Stimulated activated CD4-positive, alpha-beta T cell treated with anti-CD3 and anti-CD28 coated beads, Interleukin-1b, Interleukin-23, amount 100 ng/mL, for 4 hours (primary cell): ENCODE measurements at places on chromosomes 11 and 22.

DNA sequence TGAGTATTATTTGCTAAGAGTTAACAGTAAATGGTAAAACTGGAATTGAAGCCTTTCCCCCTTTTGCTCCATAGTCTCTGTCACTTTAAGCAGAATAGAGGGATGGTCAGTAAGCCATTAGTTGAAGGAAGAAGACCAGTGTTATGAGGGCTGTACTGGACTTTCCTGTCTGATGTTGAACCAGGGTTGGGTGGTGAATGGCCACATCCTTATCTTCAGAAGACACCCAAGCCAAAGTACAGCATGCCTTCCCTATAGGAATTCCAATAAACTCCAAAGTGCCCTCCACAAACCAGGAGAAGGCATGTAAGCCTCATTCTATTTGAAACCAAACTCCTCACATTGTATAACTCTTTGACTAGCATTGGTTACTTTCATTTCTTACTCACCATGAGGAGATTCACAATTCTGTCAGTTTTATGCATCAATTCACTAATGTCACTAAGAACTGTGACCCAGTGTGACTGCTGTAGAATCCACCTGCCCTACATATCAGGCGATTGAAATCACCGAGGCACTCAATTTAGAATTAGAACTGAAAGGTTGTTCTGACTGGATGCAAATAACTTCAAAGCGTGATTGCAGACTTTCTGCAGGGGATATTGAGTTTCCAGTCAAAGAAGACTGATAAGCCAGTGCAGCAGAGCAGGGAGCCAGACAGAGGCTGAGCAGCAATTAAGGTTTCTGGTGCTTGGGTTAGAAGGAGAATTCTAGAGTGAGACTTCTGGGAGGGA, 107.1 kb upstream of the DDI1 start:
- DNase-seq: no peak

DNA sequence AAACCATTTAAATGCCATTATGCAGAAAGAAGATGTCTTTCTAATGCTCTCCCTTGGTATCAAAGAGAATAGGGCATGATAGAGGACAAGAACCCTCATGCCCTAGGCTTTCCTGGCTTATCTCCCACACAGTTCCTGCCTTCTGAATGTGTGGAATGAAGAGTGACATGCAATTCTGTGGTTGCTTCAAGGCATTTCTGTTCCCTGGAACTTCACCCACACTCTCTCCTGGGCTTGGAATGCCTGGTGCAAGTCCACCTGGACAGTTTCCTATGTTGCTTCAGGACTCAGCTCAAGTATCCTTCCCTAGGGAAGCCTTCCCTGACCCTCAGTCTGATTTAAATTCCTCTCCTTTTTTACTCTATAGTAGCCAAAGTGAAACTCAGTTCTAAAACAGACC, 53.8 kb upstream of the DRD2 start:
- no peak for DNase-seq

DNA sequence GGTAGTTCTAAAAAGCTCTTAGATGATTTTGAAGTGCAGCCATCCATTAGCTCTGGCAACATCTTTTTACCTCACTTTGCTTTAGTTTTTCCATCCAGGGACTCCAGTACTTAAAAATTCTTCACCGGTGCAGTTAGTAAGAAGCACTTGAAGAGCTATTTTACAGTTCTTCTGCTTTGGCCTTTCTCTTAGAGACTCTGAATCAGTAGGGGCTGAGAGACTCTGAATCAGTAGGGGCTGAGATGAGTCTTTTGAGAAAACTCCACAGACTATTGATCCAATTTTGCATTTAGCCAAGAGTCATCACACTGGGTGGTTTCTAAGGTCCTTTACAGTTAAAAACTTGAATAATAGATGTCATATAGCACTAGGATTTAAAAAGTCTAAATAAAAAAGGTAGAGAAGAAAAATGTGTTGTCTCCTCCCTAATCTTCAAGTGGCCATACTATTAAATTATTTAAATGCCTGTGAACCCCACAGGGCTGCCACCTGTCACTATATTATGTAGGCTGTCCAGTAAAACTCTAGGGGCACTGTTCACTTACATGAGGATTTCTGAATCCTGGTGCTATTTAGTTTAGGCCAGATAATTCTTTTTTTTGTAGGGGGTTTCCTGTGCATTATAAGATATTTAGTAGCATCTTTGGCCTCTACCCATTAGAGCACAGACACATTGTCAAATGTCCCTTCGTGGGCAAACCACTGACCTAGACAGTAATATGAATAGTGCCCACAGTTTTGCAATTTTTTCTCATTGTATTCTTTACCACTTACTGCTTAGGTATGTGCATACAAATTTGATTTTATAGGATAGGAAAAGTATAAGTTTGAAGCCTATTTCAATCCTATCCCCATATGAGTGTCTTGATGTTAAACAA, 26.3 kb upstream of the HIKESHI start:
- no peak for DNase-seq

DNA sequence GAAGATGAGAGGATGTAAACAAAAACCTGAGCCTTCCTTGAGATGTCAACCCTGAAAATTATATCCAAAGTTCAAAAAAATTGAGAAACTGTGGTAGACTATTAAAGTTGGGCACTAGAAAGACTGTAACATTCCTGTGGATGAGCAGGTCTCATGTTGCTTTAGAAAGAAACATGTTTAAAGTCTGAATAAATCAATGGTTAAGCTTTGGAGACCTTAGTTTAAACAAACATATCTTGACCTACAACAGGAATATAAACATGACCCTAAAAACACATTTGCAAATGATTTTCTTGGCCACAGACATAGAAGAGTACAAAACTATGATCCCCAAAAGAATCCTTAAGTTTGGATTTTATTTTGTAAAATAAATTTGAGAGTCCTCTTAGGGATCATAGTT, 38.1 kb upstream of the PCF11 start:
- no peak for DNase-seq

DNA sequence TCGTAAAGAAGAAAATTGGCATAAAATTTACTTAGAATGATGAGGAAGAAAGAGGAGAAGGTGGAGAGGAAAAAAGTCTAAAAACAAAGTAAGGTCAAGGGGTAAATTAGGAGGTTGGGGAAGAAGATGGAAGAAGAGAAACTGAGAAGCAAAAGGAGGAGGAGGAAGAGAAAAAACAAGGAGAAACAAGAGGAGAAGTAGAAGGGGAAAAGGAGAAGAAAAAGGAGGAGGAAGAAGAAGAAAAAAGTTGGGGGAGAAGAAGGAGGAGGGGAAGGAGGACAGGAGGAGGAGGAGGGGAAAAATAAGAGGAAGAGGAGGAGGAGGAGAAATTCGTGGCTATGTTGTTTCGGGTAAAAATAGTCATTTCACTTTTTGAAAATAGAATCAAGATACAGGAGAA, 42.4 kb downstream of the IL10RA start:
- DNase-seq: no peak

GRCh38 chr11:75560644-75561043, 1.4 kb upstream of the SERPINH1 start:
- no peak for DNase-seq

DNA sequence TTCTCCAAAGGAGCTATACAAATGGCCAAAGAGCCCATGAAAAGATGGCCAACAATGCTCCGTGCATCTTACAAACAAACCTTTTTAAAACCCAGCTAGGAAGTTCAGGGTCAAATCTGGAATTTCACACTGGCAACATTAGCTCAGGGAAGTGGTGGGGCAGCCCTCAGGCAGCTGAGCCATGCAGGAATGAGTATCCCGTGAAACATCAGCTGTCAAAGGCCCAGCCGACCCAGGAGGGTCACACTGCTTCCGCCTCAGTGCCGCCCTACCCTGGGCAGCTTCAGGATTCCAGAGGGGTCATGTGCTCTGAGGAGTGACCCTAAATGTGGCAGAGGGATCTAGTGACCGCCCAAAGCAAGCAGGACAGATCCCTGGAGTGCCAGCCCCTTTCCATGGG, 73.4 kb downstream of the LINC01488 start:
- no peak for DNase-seq

- DNase-seq: no peak
Observed at GRCh38 chr11:61954851-61955421, 4.8 kb downstream of the BEST1 start.

- DNase-seq: no peak
Observed at GRCh38 chr22:30328466-30329049, 1.8 kb upstream of the TBC1D10A start.

GRCh38 chr22:24290459-24290858, 19.8 kb downstream of the SPECC1L start:
- DNase-seq: no peak
